ENCODE measurements at places on chromosomes 1 and 21.

GRCh38 chr1:3030663-3031381 is 9.6 kb downstream of the ACTRT2 start:
- DNase-seq, result no peak

DNA sequence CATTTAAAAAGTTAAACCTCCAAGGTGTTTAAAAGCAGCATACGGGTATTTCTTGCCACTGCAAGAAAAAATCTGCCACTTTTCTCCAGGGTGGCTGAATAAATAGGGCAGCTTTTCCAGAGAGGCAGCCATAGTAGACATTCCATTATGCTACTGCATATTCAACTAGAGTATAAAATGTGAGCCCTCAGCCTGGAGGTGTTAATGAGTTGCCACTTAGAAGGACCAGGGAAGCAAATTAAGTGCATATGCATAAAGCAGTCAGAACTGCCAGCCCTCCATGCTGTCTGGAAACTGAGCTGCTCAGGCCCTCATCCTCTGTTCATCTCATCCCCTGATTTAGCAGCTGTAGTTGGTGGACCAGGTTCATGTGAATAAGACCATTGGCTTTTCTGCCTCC is 99.4 kb downstream of the DIRAS3 start:
- no peak for DNase-seq

GRCh38 chr1:24996456-24996855 is 66.4 kb upstream of the RUNX3 start:
- DNase-seq, result no peak

- DNase-seq, result no peak
These were observed 58.8 kb upstream of the PRDX6 start for GRCh38 chr1:173418107-173418985.

DNA sequence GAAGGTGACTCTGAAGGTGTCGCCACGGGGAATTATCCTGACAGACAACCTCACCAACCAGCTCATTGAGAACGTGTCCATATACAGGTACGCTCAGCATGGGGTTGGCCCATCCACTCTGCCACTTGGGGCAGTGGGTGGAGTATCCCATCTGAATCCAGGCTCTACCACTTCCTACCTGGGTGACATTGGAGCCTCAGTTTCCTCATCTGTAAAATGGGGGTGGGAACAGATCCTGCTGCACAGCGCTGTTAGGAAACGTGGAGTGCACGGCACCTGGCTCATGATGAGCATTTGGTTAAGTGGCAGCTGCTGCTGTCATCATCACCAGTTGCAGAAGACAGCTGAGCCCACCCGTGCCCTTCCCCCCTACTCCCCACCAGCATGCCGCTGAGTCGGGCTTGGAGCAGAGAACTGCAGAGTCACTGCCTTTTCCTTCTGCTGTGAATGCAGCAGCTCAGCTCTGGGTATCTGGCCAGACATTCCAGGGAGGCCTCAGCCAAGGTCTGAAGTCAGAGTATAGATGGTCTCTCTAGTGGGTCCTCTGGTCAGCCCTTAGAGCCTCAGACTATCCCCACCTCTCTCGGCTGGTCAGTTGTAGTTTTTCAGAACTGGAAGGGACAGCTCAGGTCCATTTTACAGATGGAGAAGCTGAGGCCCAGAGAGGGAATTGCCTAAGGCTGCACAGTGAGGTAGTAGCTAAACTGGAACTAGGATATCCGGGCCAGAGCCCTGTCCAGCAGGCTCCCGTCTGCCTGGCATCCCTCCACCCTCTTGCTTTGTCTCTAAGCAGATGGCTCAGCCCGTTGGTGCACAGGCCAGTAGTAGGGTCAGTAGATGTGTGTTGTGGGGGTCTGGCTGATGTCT is 11.7 kb downstream of the LDLRAP1 start:
- DNase-seq, result no peak

GRCh38 chr21:42175110-42175710 is 43.7 kb upstream of the ABCG1 start:
- no peak for DNase-seq

- no peak for DNase-seq
These were observed 62.7 kb downstream of the CASZ1 start for GRCh38 chr1:10733474-10734366.
